Stimulated activated CD8-positive, alpha-beta memory T cell treated with anti-CD3 and anti-CD28 coated beads, Interleukin-15, amount 100 ng/mL, for 1 hour (primary cell): ENCODE measurements at places on chromosomes 5 and 9.

DNA sequence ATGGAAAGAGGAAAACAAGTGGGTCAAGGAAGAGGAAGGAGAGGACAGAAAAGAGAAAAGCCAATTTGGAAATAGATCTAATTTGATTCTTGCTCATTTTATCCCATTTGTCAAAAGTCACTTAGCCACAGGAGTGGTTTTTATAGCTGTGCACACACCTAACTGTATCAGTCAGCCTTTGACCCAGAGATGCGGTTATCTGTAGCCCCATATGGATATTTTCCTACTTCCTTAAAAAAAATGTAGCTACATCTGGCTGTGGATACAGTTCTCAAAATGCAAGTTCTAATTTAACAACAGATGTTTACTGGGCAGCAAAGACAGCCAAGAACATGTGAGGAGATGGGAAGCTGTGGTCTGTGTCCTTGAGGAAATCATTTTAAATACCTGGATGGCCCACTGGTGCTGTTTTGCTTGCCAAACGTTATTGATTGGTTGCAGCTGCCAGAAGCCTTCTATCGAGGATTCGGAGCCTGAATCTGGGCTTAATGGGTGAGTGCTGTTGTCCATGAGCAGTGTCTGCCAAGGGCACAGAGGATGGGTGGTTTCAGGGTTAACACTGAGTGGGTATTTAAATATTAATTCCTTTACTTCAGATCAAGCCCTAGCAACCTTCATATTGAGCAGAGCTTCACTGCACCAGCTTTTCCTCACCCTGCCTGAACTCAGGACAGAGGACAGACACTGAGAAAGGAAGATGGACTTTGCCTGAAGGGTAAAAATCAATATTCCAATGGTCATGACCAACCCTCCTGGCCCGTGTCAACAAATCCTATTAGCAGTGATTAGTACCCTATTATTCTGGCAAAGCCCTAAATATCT is 92.2 kb downstream of the APBA1 start:
- no peak for DNase-seq

- no peak for DNase-seq
Observed at GRCh38 chr5:153823036-153823435, 215.7 kb downstream of the FAM114A2 start.

DNA sequence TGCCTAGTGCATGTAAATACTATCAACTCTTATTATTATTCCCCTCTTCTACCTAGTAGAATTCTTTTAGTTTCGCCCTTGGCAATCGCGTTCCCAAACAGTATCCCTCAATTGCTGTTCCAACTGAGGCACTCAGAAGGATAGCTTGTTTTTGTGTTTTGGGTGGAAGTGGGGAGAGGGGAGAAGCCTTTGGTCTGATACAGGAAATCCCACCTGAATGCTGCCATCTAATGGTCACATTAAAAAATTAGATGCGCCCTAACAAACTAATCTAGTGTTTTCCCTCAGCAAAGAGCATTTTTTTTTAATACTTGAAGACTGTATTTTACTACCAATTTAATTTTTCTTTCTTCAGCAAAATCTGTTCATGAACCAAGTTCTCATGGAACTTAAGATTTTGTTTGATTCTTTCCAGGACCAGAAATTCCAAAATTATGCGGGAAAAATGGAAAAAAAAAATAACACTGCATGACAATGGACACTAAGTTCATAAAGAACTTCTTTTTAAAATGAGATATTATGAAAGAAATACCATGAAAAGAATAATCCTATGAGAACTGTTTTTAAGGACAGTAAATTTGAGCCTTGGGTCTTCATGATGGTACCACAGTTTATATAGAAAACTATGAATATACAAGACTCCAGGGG is 22.2 kb upstream of the GLDC start:
- no peak for DNase-seq

GRCh38 chr5:1735320-1735970 is 64.2 kb downstream of the MRPL36 start:
- DNase-seq = no peak

DNA sequence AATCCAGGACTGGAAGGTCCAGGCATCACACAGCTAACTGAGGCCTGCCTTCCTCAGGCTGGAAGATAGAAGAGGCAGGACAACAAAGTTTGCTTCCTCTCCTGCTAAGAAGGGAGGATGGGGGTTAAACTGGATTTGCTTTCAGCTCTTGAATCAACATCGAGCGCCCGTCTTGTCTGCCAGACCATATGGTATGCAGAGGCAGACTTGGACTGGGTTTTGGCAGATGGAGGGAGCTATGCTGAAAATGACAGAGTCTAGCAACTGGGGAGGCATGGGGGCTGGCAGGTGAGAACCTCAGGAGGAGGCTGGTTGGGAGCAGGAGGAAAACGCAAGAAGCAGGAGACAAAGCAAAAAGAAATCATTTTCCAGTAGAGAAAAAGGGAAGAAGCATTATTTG is 289.5 kb upstream of the IL12B start:
- no peak for DNase-seq

GRCh38 chr5:131355971-131356528 is 92.2 kb downstream of the CDC42SE2 start:
- DNase-seq = no peak

GRCh38 chr5:9512457-9512856 is 33.4 kb downstream of the SEMA5A start:
- DNase-seq = no peak

DNA sequence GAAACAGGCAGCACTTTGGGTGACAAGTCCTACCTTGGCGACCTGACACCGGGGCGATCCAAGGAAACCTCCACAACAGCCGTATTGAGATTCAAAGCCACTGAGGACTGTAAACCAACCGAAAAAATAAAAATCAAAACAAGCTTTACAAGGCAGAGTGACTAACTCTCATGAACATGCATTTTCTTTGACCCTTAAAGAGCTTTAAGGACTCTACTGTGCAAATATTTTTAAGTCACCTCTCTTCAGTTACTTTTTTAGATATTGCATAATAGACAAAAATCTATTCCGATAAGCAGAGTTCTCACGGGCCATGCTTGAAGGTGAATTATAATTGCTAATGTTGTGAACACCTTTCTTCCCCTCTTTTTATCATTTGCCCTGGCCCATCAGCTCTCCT is 38.3 kb downstream of the EQTN start:
- DNase-seq = no peak

DNA sequence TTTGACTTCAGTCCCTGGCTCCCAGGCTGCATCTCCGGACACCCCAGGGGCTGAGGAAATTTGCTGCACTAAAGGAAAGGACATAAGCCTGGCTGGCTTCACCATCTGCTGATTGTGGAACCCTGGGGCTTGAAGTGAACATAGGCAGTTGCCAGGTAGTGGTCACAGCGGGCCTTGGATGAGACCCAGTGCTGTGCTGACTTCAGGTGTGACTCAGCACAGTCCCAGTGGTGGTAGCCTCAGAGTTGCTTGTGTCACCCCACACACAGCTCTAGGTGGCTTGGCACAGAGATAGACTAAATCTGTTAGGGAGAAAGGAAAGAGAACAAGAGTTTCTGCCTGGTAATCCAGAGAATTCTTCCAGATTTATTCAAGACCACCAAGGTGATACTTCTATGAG is 36.1 kb upstream of the RUSC2 start:
- DNase-seq = no peak

GRCh38 chr5:93567424-93567823 is 13.6 kb downstream of the NR2F1-AS1 start:
- no peak for DNase-seq

- DNase-seq = no peak
Observed at GRCh38 chr9:23194281-23194680, 631.8 kb downstream of the ELAVL2 start.

DNA sequence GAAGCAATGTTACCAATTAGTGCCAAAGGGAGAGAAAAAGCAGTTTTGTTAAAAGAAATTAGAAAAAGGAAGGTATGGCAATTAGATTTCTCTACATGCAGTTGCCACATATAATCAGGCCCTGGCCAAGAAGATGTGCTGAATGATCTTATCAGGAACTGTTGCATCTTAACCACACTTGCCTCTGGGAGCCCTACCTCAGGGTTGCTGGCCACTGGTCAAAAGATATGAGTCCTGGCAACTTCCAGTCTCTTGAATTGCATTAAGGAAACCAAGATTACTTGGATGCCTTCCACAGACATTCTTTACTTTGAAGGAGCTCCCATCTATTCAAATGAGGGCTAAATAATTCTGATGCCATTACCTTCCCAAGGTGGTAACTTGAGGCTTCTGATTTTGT is 60.4 kb downstream of the TNC start:
- no peak for DNase-seq

DNA sequence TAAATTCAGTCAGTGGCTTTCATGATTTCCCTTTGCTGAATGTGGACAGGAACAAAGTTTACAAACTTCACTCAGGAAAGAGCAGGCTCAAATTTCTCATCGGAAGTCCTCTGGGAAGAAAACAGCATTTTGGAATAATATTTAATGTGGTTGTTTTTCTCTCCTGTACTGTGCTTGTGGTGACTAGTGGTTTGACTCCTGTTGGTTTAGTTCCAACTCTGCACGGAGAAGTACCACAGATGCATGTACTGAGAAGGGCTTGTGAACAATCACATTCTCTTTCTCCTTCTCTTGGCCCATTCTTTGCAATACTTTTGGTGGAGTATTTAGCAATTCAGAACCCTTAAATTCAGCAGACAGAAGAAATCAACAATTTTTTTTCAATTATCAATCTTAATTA is 13.3 kb downstream of the MPDZ start:
- DNase-seq = no peak
